ENCODE measurements at places on chromosomes 1 and 21. TPM values are rescaled to one million over a fixed set of nuclear protein-coding genes. Genes with fewer than 3 reads are reported as not detected.

DNA sequence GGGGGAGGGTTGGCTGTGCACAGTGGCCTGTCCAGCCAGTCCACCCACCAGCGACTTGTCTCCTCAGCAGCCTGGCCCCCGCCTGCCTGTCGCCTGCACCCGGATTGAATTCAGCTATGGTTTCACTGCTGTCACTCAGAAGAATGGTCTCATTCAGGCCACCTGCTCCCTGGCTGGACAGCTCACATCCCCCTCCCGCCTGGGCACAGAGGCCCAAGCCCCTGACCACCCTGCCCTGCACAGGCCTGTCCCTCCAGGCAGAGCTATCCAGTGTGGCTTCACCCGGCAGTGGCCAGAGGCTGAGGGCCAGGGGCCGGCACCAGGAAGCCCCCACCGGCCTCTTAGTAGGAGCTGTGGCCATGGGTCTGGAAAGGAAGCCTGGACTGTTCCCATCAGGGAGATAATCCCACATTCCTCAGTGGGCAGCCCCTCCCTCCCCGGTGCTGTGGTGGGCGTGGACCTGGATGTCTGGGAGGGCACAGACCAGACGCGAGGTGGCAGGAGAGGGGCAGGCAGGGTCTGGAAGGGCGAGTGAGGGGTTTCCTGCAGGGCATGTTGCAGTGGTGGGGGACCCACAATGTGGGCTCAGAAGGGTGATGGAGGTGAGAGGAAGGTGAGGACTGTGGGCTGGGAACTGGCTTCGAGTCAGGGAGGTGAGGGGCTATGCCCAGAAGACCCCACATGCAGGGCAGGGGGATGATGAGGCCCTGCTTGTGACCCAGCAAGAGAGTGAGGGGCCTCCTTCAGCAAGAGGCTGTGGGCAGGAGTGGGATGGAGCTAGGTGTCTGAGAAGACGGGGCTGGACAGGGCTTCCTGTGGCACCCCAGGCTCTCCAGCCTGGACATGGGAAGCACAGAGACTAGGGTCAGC lies 30.4 kb downstream of the WNT9A start:
- no peak for DNase-seq

PPP1R8 gene
- total RNA-seq = 27.1 TPM

CLDN14 gene
- total RNA-seq = 0.37 TPM

- DNase-seq = no peak
Measured at GRCh38 chr21:31180256-31181081, 142.2 kb upstream of the KRTAP19-8 start.

DNA sequence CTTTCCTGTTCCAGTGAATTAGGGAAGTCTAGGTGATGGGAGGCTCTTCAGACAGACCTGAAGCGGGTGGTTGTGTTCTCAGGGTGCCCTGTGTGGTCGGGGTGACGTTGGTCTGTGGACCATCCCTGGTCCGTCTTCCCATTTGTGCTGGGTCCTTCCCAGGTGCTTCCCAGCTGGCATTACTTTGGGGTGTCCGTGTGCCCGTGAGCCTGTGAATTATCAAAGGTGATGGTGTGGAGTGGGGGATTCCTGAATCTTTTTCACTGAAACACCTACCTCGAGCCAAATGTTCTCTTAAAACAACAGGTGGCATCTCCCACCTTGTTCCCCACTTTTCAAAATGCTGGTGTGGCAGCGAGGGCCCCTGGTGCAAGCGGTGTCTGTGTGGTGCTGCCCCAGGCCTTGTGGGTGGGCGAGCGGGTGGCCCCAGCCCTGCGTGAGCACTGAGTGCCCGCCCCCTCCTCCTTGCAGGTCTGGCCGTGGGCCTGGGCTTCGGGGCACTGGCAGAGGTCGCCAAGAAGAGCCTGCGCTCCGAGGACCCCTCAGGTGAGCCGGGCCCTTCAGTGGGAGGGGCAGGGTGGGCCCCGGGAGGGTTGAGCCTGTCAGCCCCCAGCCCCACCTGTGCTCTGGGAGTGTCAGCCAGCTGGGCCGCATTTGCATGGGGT lies 37.0 kb downstream of the COQ8A start:
- DNase-seq = no peak

DNA sequence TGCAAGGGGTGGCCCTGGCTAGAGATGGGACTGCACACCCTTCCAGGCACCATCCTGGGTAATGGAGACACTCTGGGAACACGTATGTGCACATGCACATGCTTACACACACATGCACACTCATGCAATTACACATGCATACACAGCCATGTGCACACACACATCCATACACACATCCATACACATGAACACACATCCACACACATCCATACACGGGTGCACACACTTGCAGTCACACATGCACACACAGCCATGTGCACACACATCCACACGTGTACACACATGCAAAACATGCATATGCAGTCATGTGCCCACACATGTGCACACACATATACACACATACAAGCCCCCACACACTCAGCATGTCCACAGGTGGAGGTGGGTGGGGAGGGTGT lies 22.3 kb upstream of the POFUT2 start:
- DNase-seq = no peak

DNA sequence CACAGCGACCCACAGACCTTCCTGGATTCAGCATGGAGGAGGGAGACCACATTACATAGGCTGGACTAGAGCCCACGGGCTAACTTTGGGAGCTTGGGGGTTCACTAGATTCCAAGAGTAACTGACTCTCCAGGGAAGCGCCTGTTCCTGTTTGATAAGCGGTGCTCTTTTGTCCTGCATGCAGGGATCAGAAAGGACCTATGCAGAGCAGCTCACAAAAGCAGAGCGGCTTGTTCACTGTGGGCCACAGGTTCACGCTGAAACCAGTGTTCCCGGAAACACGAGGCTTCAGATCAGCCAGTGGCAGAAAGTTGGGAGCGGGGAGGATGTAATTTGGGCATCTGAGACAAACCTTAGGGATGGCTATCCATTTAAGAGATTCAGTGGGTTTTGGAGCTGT lies 403.9 kb downstream of the PCP4 start:
- DNase-seq = no peak

CASZ1 gene
- total RNA-seq = 63.8 TPM

DNA sequence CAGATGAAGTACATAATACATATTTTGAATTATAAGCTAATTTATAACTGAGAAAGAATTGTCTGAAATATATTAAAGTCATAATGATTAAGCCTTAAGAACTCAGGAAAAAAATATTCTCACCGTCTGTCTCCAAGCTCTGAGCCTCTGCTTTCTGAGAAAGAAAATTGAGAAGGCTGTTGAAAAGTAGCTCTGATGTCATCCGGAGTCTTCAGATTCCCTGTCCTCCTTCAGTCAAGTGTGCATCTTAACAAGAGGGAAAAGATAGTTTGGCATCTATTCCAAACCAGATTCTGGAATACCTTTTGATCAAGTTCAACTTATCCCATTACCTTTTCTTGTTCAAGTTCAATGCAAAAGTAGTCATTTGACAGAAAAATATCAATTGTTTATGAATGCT lies 50.6 kb downstream of the NRIP1 start:
- DNase-seq = no peak

MEF2D gene
- 66.4 TPM for total RNA-seq

S100A3 gene
- total RNA-seq = not detected

DNA sequence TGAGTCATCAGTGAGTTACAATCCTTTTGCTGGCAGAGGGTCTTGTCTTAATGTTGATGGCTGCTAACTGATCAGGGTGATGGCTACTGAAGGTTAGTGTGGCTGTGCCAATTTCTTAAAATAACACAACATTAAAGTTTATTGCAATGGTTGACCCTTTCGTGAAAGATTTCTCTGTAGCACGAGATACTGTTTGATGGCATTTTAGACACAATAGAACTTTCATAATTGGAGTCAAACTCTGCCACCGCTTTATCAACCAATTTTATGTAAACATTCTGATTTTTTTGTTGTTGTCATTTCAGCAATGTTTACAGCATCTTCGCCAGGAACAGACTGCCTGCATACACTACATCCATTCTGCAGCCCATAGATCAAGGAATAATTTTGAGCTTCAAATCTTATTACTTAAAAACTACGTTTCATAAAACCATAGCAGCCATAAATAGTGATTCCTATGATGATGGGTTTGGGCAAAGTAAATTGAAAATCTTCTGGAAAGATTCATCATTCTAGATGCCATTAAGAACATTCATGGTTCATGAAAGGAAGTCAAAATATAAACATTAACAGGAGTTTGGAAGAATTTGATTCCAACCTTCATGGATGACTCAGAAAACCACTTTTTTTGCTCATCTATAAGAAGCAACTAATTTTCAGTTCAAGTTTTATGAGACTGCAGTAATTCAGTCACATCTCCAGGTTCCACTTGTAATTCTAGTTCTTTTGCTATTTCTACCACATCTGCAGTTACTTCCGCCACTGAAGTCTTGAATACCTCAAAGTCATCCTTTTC lies 85.9 kb downstream of the TYW3 start:
- DNase-seq = no peak

DNA sequence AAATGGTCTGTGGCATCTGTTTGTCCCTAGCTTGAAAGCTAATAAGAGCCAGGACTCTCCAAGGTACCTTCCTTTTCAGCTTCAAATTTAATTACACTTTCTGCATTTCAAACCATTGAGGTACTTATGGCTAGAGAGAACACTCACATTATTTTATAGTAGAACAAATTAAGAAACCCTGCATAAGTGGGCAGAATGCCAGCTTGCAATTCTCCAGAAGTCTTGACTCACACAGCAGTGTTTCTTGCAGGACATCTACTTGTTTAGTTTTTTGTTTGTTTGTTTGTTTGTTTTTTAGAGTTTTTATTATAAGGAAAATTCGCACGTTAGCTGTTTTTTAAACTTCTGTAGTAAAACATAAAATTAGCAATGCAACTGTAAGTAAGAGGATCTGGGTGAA lies 397.2 kb downstream of the NEGR1 start:
- no peak for DNase-seq

CTSS gene
- 576 TPM for total RNA-seq

TSSK3 gene
- total RNA-seq = 1.2 TPM

OLFML3 gene
- total RNA-seq = 4.1 TPM

RCAN3 gene
- 12.8 TPM for total RNA-seq

GRCh38 chr1:9009438-9010370 lies 16.5 kb downstream of the SLC2A7 start:
- peak; percentile 53 for DNase-seq

CLCNKA gene
- 1.7 TPM for total RNA-seq

CD5L gene
- not detected for total RNA-seq

GRCh38 chr1:73909043-73909562 lies 288.9 kb downstream of the LRRIQ3 start:
- no peak for DNase-seq

GPR61 gene
- 0.36 TPM for total RNA-seq

CNR2 gene
- 0.09 TPM for total RNA-seq

GRCh38 chr1:38326135-38326534 lies 279.5 kb upstream of the POU3F1 start:
- DNase-seq = no peak

GRCh38 chr1:172719694-172720138 lies 60.8 kb downstream of the FASLG start:
- no peak for DNase-seq

HHAT gene
- total RNA-seq = 6.8 TPM

- DNase-seq = peak; percentile 73
Measured at GRCh38 chr1:1309251-1310108, 1.1 kb downstream of the PUSL1 start.

Data from left colon (tissue), 2 donors.